ENCODE measurements at places on chromosomes 2 and 18.

DNA sequence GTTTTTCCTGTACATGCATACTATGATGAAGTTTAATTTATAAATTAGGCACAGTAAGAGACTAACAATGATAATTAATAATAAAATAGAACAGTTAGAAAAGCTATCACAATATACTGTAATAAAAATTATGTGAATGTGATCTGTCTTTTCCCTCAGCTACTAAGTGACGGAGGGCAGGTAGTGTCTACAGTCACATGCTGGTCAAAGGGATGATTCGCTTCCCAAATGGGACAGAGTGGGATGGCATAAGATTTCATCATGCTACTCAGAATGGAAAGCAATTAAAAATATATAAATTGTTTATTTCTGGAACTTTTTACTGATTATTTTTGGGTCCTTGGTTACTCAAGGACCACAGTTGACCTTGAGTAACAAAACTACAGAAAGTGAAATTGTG, 71.5 kb downstream of the DAW1 start:
- no peak for DNase-seq

- no peak for DNase-seq
Measured at GRCh38 chr2:147925886-147926285, 81.1 kb downstream of the ACVR2A start.

DNA sequence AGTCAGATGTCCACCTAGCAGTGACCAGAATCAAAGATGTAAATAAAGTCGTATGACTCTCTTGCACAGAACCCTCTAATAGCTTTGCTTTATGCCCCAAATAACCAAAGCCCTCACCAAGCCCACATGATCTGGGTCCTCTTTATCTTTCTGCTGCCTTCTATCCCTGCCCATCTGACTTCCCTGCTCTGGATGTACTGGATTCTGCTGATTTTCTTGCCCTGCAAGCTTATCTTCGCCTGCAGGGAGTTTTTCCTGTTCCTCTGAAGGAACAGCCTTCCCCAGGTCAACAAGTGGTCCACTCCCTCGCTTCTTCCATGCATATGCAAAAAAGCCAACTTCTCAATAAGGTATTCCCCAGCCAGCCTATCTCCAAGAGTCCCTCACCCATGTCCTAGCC, 18.7 kb downstream of the IL36B start:
- DNase-seq: no peak

GRCh38 chr2:174780856-174781255, 16.6 kb upstream of the CHRNA1 start:
- no peak for DNase-seq

GRCh38 chr2:203673933-203674332, 32.5 kb upstream of the CD28 start:
- DNase-seq: no peak

DNA sequence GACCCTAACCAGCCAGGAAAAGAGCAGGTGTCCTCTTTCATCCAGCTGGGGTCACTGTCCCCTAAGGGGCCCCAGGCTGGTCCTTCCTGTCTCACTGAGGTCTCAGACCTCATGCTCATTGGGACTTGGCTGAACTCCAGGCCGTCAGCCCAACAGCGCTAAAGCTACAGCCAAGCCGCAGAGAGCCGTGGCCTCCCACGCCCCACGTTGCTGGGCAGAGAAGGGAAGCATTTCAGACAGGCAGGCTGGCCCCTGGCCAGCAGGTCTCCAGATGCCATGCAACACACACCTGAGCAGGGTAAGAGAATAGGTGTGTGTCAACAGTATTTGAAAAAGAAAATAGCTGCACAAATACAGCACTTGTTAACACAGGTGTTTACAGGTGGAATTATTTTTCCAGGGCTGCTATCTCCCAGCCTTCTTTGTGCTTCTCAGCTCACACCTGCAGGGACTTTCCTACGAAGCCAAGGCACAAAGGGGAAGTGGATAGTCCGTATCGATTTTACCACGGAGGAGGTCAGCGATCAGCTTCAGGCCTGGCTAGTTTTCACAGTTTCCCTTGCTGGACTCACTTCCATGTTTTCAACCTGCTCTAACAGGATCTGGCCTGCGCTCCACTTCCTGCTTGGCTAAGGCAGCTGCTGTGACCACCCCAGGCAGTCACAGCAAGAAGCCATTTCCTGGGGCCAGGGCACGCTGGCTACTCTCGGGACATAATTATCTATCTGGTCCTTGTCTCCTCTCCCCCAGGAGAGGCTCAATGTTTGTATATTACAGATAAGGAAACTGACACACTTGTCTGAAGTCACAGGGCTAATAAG, 156.1 kb upstream of the ID2 start:
- peak; percentile 85 for DNase-seq

Data from heart left ventricle (tissue), 16 donors.